ENCODE measurements at places on chromosomes 5 and 9.

GRCh38 chr9:10354591-10354990 is 258.2 kb downstream of the PTPRD start:
- no peak for DNase-seq

DNA sequence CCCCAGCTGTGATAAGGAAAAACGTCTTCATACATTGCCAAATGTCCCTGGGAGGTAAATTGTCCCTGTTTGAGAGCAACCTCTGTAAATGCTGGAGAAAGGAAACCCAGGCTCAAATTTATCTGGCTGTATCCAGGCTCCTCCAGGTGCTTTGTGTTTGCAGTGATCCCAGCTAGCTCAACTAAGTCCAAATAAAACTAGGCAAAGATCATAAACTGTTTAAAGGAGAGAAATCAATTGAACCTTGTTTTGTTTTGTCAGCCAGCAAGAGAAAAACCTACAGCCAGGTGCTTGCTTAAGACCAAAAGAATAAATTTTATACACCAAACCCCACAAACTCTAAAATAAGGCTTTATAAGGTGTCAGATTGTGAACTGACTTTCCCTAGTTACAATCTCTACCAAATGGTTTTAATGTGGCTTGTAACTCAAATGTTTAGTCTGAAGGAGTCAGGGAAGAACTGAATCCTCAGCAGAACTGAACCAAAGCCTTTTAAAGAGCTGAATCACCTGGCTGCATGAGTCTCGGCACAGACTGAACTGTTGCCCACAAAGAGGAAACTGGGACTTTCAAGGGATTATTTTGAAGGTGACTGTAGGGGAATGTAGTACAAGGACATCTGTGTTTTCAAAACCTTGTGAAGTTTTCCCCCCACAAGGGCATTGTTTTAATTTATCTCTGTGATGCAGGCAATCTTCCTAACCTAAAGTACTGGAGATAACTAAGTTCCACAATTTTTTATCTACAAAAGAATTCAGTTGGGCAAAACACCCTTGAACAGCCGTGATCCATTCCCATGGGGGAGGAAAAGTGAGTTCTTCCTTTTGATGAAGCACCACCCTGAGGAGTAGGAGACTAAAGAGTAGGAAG is 201.7 kb upstream of the TARS1 start:
- no peak for DNase-seq

DNA sequence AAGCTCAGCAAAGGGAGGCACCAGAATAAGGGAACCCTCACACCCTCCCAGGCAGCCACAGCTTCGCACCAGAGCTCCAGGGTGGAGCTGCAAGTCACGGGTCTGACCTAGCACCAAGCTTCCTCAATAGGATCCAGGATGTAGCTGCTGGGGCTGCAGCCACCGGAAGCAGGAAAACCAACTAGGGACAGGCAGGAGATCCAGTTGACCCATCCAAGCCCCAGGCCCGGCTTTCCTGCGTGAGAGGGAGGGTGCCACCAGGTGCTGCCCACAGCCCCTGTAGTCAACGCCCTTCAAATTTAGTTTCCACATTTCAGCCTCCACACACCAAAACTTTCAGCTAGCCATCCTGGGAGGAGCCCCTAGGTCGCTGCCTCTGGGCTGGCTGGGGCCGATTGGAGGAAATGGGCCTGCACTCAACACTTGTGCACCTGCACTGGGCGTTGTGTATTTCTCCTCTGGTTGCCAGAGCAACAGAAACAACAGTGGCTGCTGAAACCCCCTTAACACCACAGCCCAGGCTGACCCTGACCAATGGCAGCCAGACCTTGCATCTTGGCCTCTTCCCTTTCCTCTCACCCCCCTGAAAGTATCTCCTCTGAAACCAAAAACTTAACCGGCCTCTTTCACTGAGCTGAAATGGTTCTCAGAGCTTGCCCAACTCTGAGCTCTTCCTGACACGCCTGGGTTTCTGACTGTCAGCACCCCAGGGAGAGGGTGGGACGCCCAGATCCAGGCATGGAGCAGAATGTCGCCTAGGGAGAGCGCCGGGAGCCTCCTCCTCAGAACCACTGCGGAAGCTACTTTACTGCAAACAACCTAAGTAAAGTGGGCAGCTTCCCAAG is 226.5 kb upstream of the MAP3K1 start:
- DNase-seq, result no peak

GRCh38 chr9:123174887-123175518 is 93.4 kb downstream of the STRBP start:
- DNase-seq, result no peak

GRCh38 chr5:1808439-1808838 is 7.2 kb downstream of the NDUFS6 start:
- DNase-seq, result no peak

- DNase-seq, result no peak
Observed at GRCh38 chr5:132219981-132220380, 7.7 kb downstream of the P4HA2 start.

DNA sequence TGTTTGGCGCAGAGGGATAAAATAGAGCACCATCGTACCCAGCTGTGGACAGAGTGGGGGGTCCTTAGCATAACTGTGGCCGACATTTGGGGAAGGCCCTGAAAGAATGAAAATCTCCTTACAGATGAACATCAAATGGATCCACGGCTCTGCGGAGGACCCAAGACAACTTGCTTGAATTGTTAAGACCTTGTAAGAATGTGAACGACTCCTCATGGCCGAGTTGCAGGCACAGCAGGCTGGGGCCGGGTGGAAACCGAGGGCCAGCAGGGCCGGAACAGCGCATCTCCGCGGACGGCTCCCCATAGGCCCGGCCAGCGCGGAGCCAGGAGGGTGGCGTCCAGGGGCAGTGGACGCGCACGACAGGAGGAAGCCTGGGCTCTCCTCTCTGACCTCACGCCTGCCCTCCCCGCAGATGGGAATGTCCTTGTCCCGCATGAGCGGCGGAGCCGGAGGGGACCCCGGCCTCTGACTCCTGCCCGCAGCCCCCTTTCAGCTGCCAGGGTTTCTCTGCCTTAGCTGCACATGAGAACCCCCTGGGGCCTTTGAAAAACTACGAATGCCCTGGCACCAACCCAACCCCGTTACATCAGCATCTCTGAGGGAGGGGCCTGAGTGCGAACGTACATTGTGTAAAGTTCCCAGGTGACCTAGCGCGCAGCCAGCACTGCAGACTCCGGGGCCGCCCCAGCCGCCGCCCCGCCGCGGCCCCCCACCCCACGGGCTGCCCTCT is 36.2 kb upstream of the PTCH1 start:
- no peak for DNase-seq

DNA sequence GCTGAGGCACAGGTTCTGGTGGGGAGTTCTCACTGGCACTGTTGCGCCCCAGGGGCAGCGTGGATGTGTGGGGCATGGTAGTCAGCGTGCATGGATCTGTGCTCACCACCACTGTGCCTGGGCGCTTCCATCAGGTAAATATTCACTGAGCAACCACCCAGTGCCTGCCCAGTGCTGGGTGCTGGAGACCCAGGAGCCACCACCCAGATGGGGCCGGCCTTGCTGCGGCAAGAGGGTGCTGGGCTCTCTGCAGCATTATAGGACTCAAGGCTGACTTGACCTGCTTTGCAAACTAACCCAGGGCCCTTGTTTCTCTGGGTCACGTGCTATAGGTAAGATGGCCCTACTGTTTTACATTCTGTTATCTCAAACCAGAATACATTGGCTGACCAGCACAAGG is 60.5 kb downstream of the DAP start:
- DNase-seq, result no peak

GRCh38 chr9:134190232-134191121 is 26.1 kb upstream of the RNU6ATAC start:
- DNase-seq, result no peak

DNA sequence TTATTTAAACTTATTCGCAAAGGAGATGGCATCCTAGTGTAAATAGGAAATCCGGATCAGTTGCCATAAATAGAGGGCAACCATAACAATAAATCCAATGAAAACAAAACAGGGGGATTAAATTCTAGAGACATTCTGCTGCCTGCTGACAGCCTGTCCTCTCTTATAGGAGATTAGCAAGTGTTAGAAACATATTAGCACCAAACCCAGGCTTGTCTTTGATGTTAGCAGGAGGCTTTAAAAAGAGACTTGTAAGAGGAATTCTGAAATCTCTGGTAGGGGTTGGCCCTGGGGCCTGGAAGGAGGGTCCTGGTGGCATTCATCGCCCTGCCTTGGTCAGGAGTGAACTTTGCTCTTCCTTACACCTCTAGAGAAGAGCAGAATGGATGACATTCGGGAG is 21.6 kb downstream of the NDST1 start:
- DNase-seq, result no peak

DNA sequence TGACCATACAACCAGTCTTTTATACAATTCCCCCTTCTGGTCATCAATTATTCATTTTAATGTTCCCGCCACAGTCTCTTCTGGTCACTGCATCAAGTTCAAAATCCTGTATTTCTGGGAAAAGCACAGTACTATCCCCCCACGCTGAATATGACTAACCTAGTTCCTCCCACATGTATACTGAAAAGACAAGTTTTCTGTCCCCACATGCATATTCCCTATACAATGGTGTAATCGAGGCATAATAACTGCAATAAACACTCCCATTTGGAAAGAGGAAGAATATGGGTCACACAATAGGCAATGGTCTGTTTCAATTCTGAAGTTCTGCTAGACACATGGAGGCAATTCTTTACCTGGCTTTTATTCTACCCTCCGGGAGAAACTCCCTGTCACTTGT is 344.9 kb downstream of the EFNA5 start:
- DNase-seq, result no peak

Measured in liver (tissue), 10 donors.